ENCODE measurements at places on chromosomes 6 and 20. TPM values are rescaled to one million over a fixed set of nuclear protein-coding genes. Genes with fewer than 3 reads are reported as not detected.

DNA sequence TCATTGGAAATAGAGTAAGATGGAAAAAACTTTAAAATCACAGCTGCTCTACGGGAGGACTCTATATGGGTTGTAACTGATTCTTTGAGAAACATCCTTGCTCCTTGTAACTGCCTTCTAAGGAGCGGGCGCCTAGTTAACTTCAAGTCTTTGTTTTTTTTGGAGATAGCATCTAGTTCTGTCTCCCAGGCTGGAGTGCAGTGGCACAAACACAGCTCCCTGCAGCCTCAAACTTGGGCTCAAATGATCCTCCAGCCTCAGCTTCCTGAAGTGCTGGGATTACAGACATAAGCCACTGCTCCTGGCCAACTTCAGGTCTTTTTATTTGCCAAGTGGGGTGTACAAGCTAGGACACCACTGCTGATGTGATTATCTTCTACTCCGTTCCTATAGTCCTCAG, 506.4 kb upstream of the SOX4 start:
- no peak overlapping the region for H3K27ac ChIP-seq
- DNase-seq, result no peak
- no peaks in the 10 kb centered on the region for H3K4me1 ChIP-seq

DNA sequence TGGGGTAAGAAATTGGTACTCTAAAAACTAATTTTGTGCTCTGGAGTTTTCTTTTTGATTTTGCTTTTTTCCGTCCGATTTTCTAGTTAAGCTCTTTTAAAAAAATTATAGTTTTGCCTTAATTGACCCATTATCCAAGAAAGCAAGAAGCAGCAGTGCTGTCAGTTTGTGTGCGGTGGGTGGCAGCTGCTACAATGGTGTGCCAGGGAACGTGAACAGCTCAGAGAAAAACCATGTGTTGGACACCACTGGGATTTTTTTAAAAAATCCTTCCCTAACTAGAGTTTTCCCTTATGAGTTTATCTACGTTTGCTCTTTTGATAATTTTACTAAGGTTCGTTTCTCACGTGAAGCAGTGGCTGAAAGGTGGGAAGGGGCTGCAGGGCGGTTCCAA, 8.0 kb downstream of the MAP3K5 start:
- H3K4me1 ChIP-seq, result peaks cover 62% of the 10 kb centered on the region
- H3K4me3 ChIP-seq, result peak overlapping the region; percentile 12
- H3K27ac ChIP-seq, result peak overlapping the region; percentile 0
- H3K27me3 ChIP-seq, result no peaks in the 10 kb centered on the region

GRCh38 chr20:51400051-51400926, 142.2 kb downstream of the NFATC2 start:
- peaks cover 24% of the 10 kb centered on the region for H3K4me1 ChIP-seq
- no peaks in the 10 kb centered on the region for H3K36me3 ChIP-seq
- no peak for DNase-seq
- peak overlapping the region; percentile 82 for H3K27ac ChIP-seq
- no peak overlapping the region for H3K4me3 ChIP-seq

The PCSK2 gene
- 0.57 TPM for total RNA-seq

GRCh38 chr6:66369407-66369806, 662.4 kb upstream of the EYS start:
- no peaks in the 10 kb centered on the region for H3K27me3 ChIP-seq
- no peaks in the 10 kb centered on the region for H3K4me1 ChIP-seq
- H3K36me3 ChIP-seq, result no peaks in the 10 kb centered on the region
- no peak overlapping the region for H3K4me3 ChIP-seq
- no peak overlapping the region for H3K27ac ChIP-seq

GRCh38 chr20:2108987-2109386, 7.4 kb downstream of the STK35 start:
- no peak for DNase-seq
- H3K36me3 ChIP-seq, result no peaks in the 10 kb centered on the region
- H3K27ac ChIP-seq, result peak overlapping the region; percentile 42
- H3K4me3 ChIP-seq, result no peak overlapping the region
- no peaks in the 10 kb centered on the region for H3K27me3 ChIP-seq

- no peak for DNase-seq
- no peaks in the 10 kb centered on the region for H3K27me3 ChIP-seq
- no peaks in the 10 kb centered on the region for H3K4me1 ChIP-seq
- no peak overlapping the region for H3K4me3 ChIP-seq
These were observed 12.4 kb downstream of the LAMA4 start for GRCh38 chr6:112241820-112242429.

Measured in Peyer's patch (tissue), 4 donors.